ENCODE measurements at places on chromosomes 5 and 9. TPM values are rescaled to one million over a fixed set of nuclear protein-coding genes. Genes with fewer than 3 reads are reported as not detected.

GRCh38 chr9:133710661-133711427, 27.3 kb downstream of the SARDH start:
- DNase-seq: no peak
- H3K27ac ChIP-seq: no peak overlapping the region
- no peaks in the 10 kb centered on the region for H3K36me3 ChIP-seq
- H3K27me3 ChIP-seq: no peaks in the 10 kb centered on the region

DNA sequence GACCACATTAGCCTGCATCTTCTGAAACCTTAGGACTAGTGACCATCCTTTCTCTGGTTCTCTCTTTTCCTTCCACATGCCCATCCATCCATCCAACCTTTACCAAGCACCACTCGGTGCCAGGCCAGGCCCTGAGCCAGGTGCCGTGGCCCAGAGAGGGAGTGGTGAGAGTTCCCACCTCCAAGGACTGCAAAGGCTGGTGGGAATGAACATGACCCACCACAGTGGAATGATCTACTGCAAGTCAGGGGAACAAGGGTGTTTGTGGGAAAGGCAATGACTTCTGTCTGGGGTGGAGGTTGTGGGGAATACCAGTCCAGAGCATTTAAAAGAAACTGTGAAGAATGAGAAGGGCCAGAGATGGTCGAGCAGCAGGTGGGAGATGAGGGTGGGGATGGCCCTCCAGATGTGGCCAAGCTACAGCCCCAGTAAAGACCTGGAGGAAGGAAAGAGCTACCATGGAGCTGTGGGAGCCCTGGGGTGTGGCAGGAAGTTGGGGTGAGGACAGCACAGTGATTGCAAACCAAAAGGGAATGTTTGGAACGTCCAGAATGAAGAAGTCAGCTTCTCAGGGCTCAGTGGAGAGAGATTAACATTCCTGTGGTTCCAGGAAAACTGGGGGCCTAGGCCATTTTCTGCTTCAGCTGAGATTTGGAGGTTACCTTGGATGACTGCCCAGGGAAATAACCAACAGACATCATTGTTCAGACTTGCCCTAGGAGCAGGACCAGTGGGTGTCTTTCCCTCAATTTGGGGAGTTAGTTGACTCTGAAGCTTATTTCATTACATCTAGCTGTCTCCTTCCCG, 30.7 kb upstream of the CORO2A start:
- no peaks in the 10 kb centered on the region for H3K27me3 ChIP-seq
- DNase-seq: peak; percentile 98
- peaks cover 50% of the 10 kb centered on the region for H3K36me3 ChIP-seq
- peaks cover 40% of the 10 kb centered on the region for H3K4me1 ChIP-seq
- no peak overlapping the region for H3K4me3 ChIP-seq

DNA sequence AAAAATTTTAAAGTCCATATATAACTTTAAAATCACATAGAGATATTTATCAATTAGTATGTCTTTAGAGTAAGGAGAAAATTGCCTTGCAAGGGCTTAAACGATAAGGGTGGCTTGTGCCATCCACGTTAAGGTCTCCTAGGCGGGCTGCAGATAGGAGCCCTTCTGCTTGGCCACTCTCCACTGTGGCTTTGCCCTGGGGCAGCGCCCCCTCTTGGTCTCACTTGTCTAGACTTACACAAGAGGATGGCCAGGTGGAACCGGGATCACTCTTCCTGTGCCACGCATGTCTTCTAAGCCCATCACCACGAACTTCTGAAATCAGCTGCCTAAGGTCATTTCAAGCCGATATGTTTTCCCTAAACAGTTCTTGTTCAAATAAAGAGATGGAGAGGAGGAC, 2.9 kb downstream of the FPGS start:
- DNase-seq: peak; percentile 54
- no peaks in the 10 kb centered on the region for H3K36me3 ChIP-seq
- no peaks in the 10 kb centered on the region for H3K27me3 ChIP-seq
- H3K27ac ChIP-seq: no peak overlapping the region

GRCh38 chr5:88756953-88757352, 126.0 kb downstream of the MEF2C start:
- H3K27ac ChIP-seq: no peak overlapping the region
- no peaks in the 10 kb centered on the region for H3K27me3 ChIP-seq
- no peaks in the 10 kb centered on the region for H3K36me3 ChIP-seq
- no peak for DNase-seq
- H3K4me3 ChIP-seq: no peak overlapping the region

GRCh38 chr5:13957032-13957645, 12.7 kb upstream of the DNAH5 start:
- DNase-seq: peak; percentile 80
- H3K27me3 ChIP-seq: no peaks in the 10 kb centered on the region

- no peak overlapping the region for H3K4me3 ChIP-seq
- no peaks in the 10 kb centered on the region for H3K4me1 ChIP-seq
- no peaks in the 10 kb centered on the region for H3K27me3 ChIP-seq
Measured at GRCh38 chr5:28576022-28576421, 1537.6 kb upstream of the CDH9 start.

DNA sequence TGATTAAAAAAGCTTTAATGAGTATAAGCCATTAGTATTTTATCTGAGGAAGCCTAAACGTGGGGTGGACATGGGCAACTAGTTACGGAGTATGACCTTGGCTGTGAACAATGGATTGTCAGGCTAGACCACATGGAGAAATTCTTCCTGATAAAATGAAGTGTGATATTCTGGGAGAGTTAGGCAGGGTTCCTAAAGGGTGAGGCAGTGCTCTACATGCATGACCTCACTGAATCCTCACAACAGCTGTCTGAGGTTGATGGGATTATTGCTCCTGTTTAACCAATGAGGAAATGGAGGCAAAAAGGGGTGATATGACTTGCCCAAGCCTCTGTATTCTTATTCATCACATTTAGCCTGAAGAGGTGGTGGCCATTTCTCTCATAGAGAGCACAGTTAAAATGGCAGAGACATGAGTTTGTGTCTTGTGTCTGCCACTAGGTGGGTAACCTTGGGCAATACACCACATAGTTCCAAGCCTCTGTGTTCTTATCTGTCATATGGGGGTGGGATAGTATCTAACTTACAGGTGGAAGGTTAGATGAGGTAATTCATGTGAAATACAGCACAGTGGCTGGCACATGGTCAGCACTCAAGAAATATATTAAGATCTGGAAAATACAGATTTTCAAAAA, 96.1 kb upstream of the NR3C1 start:
- no peak for DNase-seq
- H3K36me3 ChIP-seq: no peaks in the 10 kb centered on the region
- H3K27me3 ChIP-seq: no peaks in the 10 kb centered on the region
- no peak overlapping the region for H3K27ac ChIP-seq

Gene ANKRD20A1
- total RNA-seq: not detected

GRCh38 chr5:167642779-167643517, 648.5 kb upstream of the WWC1 start:
- peak overlapping the region; percentile 98 for H3K27ac ChIP-seq
- H3K4me3 ChIP-seq: no peak overlapping the region
- H3K27me3 ChIP-seq: no peaks in the 10 kb centered on the region

DNA sequence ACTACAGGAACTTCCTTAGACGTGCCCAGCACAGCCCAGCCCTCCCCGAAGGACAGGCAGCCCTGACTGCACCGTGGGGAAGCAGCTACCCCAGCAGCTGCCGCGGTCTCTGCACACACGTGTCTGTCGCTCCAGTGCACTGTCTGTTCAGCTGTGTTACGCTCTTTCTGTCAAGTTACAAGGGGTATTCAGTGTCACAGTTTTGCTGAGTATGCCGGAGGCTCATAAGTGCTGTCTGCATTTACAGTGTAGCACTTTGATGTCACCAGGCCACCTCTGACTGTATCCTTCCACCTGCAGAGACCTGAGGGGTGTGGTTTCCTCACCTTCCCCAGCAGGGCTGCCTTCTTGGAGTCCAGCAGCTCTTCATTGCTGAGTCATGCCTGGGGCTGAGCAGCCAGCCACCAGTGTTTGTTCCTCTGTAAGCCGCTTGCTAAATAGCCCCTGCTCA, 126.8 kb downstream of the EHMT1 start:
- H3K36me3 ChIP-seq: no peaks in the 10 kb centered on the region
- H3K27me3 ChIP-seq: no peaks in the 10 kb centered on the region
- no peak overlapping the region for H3K27ac ChIP-seq
- no peaks in the 10 kb centered on the region for H3K4me1 ChIP-seq
- H3K4me3 ChIP-seq: no peak overlapping the region

Gene RPP25L
- 28.7 TPM for total RNA-seq

Gene CTXN3
- not detected for total RNA-seq

DNA sequence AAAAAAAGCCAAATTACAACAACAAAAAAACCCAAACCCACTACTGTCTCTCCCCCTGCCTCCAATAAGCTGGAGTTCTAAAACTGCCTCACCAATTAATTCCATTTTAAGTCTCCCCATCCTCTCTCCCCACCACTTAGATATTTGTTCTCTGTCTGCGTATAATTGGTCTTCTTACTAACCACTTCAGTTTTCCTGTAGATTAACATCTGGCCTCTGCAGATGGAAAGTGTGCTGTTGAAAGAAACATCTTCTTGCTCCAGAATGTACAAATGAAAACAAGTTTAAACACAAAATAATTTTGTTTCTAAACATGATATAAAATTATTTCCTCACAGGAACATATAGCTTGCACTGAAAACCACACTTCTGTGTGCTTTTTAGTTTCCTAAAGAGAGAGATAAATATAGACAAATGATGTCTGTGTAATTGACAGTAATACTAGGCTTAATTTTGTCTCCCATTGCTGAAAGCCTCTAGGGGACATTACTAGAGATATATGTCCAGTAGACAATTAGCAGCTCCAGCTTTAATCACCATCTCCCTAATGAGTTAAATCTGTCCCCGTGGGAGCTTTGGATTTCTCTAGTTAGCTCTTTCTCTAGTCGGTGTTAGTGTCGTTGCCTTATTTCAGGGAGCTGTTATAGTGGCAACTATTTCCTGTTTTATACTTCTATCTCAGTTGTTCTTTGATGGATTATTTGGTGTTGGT, 164.0 kb downstream of the ARHGAP26 start:
- no peak overlapping the region for H3K4me3 ChIP-seq
- H3K36me3 ChIP-seq: no peaks in the 10 kb centered on the region
- H3K27ac ChIP-seq: no peak overlapping the region
- no peaks in the 10 kb centered on the region for H3K4me1 ChIP-seq
- no peak for DNase-seq

Gene PCDHGA3
- 7.5 TPM for total RNA-seq

DNA sequence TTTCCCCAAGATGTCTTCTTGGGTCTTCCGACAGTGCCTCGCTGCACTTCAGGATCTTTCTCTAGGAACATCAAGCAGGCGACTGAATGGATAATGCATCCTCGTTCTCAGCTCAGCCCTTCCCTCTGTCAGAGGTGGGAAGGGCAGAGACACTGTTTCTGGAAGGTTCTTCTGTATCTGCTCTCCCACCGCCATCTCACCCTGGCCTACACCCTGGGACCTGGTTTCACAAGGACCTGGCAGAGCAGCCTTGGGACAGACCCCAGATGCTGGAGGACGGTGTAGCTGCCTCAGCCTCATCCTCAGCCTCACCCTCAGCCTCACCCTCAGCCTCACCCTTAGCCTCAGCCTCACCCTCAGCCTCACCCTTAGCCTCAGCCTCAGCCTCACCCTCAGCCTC, 18.5 kb downstream of the MRPL36 start:
- no peaks in the 10 kb centered on the region for H3K36me3 ChIP-seq
- H3K27ac ChIP-seq: no peak overlapping the region
- DNase-seq: no peak
- 0 out of 2 replicates have a peak, but pooled peaks cover 2% of the 10 kb centered on the region for H3K27me3 ChIP-seq
- H3K4me1 ChIP-seq: no peaks in the 10 kb centered on the region

DNA sequence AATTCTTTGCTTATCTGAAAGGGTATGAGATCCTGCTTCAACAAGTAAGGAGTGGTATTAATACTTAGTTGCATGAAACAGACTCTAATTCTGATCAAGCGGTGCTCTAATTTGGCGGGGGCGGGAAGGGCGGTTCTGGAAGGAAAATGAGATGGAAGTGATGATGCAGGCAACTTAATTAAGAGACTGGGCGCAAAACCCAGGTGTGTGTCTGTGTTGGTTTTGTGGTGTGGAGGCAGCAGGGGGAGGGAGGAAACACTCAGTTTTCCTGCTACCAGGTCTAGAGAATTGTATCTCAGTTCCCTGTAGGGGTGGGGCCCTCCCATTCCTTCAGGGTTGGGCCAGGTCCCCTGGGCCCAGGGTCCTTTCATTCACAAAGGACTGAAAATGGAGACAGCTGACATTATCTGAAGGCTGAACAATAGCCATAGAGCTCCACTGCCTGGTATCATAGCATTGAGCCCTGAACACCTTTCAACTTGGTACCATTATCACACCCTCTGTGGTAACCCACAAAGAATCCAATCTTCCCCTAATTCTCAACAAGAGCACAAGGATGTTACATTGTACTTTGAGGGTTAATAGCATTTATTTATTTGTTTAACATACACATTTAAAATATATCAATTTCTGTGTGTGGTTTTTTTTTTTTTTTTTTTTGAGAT, 17.2 kb upstream of the C5orf47 start:
- no peak for DNase-seq
- H3K36me3 ChIP-seq: no peaks in the 10 kb centered on the region
- no peaks in the 10 kb centered on the region for H3K27me3 ChIP-seq
- no peak overlapping the region for H3K4me3 ChIP-seq
- no peaks in the 10 kb centered on the region for H3K4me1 ChIP-seq

GRCh38 chr5:109693535-109694400, 4.0 kb downstream of the MAN2A1 start:
- no peaks in the 10 kb centered on the region for H3K36me3 ChIP-seq
- no peaks in the 10 kb centered on the region for H3K27me3 ChIP-seq
- H3K4me1 ChIP-seq: peaks cover 36% of the 10 kb centered on the region
- peak overlapping the region; percentile 21 for H3K4me3 ChIP-seq
- H3K27ac ChIP-seq: peak overlapping the region; percentile 28
- DNase-seq: peak; percentile 72

Gene OR1Q1
- total RNA-seq: not detected

Gene PCDHGC4
- 0.54 TPM for total RNA-seq

DNA sequence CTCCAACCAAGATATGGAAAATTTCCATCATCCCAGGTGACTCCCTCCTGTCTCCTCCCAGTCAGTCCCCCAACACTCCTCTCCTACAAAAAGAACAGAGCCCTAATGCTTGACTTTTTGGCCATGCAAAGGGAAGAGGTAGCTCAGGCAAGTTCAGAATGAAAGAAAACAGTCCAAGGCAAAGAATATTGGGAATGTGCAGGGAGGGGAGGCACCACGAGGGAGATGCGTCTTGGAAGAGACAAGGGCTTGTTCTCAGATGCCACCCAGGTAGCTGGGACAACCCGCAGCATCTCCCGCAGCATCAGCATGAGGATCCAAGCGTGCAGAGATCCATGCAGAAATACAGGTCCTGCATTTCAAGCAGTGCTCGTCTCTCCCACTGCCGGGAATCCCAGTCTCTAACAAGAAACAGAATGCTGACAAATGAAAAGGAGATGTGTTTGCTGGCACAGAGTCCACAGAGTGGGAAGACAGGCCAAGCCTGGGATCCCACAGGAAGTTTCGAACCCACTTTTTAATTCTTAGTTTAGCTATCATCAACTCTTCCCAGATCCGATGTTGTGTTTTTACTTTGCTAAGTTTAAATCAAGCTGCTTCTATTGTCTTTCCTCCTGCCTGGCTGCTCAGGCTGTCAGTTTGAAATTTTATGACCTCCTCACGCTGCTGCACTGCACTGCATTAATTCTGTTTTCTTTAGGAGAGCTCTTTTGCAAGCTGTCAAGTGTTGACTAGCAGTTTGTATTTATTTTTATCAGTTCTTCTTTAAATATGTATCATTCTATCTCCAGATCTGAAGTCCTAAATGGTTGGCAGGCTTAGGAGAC, 86.8 kb upstream of the OSMR start:
- peaks cover 21% of the 10 kb centered on the region for H3K4me1 ChIP-seq
- peak; percentile 17 for DNase-seq
- H3K27me3 ChIP-seq: no peaks in the 10 kb centered on the region
- no peaks in the 10 kb centered on the region for H3K36me3 ChIP-seq
- H3K27ac ChIP-seq: no peak overlapping the region
- H3K4me3 ChIP-seq: no peak overlapping the region

GRCh38 chr9:86279839-86280238, 2.5 kb downstream of the ISCA1 start:
- H3K27ac ChIP-seq: no peak overlapping the region
- peaks cover 10% of the 10 kb centered on the region for H3K4me1 ChIP-seq
- no peaks in the 10 kb centered on the region for H3K27me3 ChIP-seq
- H3K36me3 ChIP-seq: no peaks in the 10 kb centered on the region

Gene DMRTA1
- not detected for total RNA-seq

Gene CTNND2
- not detected for total RNA-seq

Data from GM23248 (cell line).